ENCODE measurements at places on chromosomes 1 and 21.

- peak overlapping the region; percentile 36 for H3K27ac ChIP-seq
- peaks cover 4% of the 10 kb centered on the region for H3K4me1 ChIP-seq
- DNase-seq = no peak
- H3K4me3 ChIP-seq = no peak overlapping the region
- H3K27me3 ChIP-seq = no peaks in the 10 kb centered on the region
Measured at GRCh38 chr1:22533244-22533895, 29.9 kb upstream of the EPHA8 start.

- DNase-seq = no peak
- peaks cover 24% of the 10 kb centered on the region for H3K4me1 ChIP-seq
- no peak overlapping the region for H3K27ac ChIP-seq
- no peaks in the 10 kb centered on the region for H3K27me3 ChIP-seq
Measured at GRCh38 chr1:39130325-39130724, 74.2 kb upstream of the MACF1 start.

GRCh38 chr1:237507005-237507404 is 383.7 kb downstream of the ZP4 start:
- no peak overlapping the region for H3K4me3 ChIP-seq
- H3K36me3 ChIP-seq = no peaks in the 10 kb centered on the region
- no peaks in the 10 kb centered on the region for H3K4me1 ChIP-seq

GRCh38 chr1:116067566-116067890 is 43.7 kb upstream of the MAB21L3 start:
- H3K27me3 ChIP-seq = no peaks in the 10 kb centered on the region
- no peak overlapping the region for H3K4me3 ChIP-seq
- DNase-seq = no peak
- H3K36me3 ChIP-seq = peaks cover 8% of the 10 kb centered on the region

DNA sequence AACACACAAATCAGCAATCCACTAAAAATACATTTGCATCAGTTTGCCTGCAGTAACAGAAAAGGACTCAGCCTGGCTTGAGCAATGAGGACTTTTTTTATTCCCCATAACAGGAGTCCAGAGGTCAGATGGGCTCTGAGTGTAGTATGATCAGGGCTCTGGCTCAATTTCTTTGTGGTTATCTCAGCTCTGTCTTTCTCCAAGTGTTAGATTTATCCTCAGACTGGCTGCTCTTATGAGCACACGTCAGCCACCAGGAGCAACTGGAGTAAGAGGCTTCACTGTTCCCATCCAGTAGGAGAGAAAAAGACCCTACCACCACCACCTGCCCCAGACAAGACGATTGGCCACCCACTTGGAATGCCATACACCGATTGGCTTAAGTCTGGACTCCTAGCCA is 36.2 kb upstream of the KLHDC7A start:
- H3K4me1 ChIP-seq = peaks cover 6% of the 10 kb centered on the region
- H3K4me3 ChIP-seq = no peak overlapping the region
- no peaks in the 10 kb centered on the region for H3K36me3 ChIP-seq
- H3K27me3 ChIP-seq = peaks cover 28% of the 10 kb centered on the region
- no peak overlapping the region for H3K27ac ChIP-seq

GRCh38 chr1:220748089-220748934 is at the start of gene MTARC2:
MTARC2 (plus strand) TSS chr1:220748322; CDS start chr1:220748532, 210 bp downstream.
- H3K4me3 ChIP-seq = peak within 1 kb of the TSS; percentile 78
- peak; percentile 41 for DNase-seq
- peak within 1 kb of the TSS; percentile 91 for H3K27ac ChIP-seq
- peaks cover 23% of the 10 kb centered on the region for H3K4me1 ChIP-seq
- H3K36me3 ChIP-seq = no peaks in the 10 kb centered on the region

- no peak overlapping the region for H3K27ac ChIP-seq
- DNase-seq = no peak
- H3K36me3 ChIP-seq = no peaks in the 10 kb centered on the region
Measured at GRCh38 chr1:69765951-69766350, 198.2 kb downstream of the LRRC7 start.

All from progenitor cell of endocrine pancreas (in vitro differentiated cells).